ENCODE measurements at places on chromosomes 7 and 10.
A peak's percentile ranks its signal among the peaks of the same experiment; 100 is the strongest.

DNA sequence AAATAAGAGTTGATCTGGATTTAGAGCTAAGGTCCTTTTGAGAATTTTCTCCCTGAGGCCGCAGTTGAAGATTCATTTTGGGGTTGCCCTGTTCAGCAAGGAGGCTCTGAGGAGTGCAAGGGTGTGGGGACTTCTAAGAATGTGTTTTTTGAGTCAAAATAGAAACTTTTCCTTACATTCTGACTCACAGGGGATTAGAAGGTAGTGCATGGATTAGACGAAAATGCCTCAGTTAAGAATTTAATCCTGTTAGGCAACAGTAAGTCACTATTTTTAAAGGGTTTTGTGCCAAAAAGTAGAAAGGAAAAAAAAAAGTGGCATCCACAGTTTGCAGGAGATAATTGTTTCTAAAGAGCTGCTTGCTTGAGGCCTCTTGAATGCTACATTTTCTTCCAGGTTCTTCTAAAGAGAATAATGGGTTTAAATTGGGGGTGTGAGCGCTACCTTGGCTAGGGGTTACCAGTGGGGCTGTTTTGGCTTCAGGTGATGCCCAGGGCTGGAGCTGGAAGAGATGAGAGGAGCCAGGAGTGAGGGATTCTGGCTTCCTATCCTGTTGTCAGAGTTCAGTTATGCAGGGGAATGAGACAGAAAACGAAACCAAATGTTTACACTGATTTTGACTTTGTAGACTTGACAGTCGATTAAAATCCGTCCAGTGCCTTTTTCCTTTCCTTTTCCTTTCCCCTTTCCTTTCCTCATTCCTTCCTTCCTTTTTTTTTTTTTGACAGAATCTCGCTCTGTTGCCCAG lies 52.9 kb downstream of the BAMBI start:
- DNase-seq, result no peak

GRCh38 chr10:89534826-89535166 lies 598 bp downstream of the SLC16A12 start:
- DNase-seq, result no peak

DNA sequence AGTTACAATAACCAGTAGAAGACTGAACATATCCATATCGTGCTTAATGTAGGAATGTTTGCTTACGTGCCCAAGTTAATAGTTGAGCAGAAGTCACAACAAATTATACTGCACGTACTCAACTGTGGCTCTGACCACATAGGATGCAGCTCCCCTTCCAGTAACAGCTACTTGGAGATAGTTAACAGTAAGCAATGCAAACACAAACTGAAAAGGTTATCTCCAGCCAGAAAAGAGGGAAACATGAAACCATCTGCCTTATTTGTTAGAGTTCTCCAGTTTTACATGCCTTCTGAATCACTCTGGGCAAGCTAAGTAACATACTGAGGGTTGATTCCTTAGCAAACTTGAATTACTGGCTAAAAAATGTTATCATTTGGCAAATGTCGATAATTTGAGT lies 9.8 kb downstream of the DHX32 start:
- DNase-seq, result peak; percentile 39

- no peak for DNase-seq
Observed at GRCh38 chr7:22884911-22885788, 62.5 kb upstream of the TOMM7 start.

DNA sequence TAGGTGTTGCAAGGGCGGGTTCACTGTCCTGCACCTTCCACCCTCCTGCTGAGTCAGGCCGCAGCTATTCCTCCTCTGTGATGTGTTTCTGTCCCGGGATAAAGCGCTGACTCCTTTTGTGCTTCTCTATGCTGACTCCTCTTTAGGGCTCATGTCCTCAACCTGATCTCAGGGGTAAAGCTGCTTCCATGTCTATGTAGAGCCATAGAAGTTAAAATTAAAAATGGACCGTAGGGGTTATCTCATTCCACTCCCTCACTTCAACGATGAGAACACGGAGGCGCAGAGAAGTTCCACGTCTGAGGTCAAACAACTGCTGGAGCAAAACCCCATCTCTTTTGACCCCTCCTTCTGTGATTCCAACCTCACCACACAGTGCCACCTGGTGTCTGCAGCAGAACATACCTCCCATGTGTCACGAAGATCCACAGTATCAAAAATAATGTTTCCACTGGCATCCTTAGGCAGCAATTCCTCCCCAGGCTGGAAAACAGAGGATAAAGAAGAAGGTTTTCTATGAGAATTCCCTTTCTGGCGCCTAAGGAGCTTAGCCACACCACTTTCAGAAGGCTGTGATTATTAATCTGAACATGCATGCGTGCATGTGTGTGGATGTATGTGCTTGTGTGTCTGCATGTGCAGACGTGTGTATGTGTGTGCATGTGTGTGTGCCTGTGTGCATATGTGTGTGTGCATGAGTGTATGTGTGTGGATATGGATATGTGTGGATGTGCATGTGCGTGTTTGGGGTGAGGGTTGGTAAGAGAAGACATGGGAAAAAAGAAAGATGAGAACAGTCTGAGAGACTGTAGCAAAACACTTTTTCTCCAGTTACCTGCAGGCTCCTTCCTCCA lies 81.2 kb upstream of the UCN3 start:
- peak; percentile 58 for DNase-seq

DNA sequence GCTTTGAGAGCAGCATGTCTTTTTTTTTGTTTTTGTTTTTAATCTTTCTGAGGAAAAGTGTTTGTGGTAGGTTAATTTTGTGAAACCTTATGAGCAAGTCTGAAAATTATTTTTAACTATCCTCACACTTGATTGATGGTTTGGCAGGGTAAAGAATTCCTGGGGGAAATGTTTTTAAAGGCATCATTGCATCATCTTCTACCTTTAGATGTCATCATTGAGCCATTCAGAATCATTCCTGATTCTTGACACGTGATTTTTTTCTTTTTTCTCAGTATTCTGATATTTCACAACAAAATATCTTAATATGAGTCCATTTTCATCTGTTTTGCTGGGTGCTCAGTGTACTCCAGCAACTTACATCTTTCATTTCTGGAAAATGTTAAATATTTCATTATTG lies 28.3 kb downstream of the PALS2 start:
- no peak for DNase-seq

DNA sequence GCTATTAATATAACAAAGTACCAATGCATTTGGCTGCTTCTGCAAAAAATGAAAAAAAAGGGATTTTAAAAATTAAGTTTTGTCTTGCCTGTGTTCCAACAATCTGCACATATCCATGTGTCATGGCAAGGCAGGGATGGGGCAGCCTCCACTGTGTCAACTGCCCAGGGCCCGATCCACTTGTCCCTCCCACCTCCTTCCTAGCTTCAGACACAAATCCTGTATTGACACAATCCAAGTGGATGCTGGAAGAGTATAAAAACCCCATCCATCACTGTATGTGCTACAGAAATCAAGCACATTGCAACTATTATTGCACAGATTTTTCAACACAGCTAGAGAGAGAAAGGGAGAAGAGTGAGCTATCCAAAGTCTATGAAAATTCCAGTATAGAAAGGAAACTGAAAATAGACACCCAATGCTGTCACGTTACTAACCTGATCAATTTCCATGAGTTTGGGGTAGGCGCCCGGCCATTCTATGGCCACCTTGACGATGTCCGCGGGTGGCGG lies 106.4 kb downstream of the ELMO1 start:
- no peak for DNase-seq

GRCh38 chr7:710161-710560 lies 16.3 kb upstream of the DNAAF5 start:
- no peak for DNase-seq

GRCh38 chr10:73889014-73889413 lies 14.7 kb upstream of the CAMK2G start:
- DNase-seq, result peak; percentile 53

DNA sequence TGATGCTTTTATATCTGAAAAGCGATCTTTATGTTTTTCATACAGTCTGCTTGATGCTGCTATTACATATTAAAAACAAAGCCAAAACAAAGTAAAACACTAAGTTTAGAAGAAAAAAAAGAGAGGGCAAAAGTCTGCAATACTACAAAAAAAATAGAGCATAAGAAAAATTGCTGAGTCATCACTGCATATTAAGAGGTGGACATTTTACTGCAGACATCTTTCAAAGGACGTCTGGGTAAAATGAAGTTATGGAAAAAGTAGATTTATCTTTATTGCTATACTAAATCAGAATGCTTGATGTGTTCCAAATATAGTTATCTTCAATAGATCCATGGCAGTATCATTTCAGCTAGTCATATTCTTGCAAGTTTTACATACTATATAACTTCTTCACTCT lies 172.0 kb downstream of the MAGI2 start:
- no peak for DNase-seq

DNA sequence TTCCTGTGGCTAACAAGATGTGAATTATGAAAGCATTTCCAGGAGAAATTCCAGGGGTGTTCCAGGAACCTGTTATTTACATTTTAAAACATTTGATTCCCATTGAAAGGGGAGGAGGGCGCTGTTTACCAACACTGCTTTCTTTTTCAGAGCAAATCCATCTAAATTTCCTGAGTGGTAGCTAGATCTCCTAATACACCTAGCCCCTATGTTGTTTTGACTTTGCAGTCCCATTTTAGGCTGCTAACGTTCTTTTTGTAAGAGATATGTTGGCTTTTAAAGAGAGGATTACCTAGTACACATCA lies 130.8 kb downstream of the TCF7L2 start:
- no peak for DNase-seq

DNA sequence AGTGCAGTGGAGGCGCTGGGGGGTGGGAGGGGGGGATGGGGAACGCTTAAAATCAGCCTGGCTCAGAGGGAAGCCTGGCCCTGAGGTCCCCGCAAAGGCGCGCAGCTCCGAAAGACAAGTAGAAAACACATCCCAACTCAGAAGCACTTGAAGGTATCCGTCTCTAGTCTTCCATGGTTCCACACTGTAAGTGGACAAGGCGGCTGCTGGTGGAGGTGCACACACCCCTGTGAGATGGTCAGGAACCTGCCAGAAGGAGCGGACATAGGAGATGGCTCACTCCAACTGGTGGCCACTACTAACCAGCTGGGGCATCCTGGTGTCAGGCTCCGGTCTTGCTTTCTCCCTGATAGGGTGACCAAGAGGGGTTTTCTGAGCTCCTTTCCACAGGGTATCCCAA lies 41.7 kb downstream of the CTBP2 start:
- DNase-seq, result no peak

- no peak for DNase-seq
Observed at GRCh38 chr10:73537288-73537687, 41.5 kb upstream of the PPP3CB start.

- no peak for DNase-seq
Observed at GRCh38 chr10:62689712-62690111, 114.8 kb upstream of the ADO start.

Data from NCI-H510A treated with DMSO at 0.1 percent for 48 hours (cell line).